ENCODE measurements at places on chromosomes 2 and 18.
A peak's percentile ranks its signal among the peaks of the same experiment; 100 is the strongest.

GRCh38 chr2:136131961-136132824 is 14.2 kb upstream of the CXCR4 start:
- DNase-seq = no peak

DNA sequence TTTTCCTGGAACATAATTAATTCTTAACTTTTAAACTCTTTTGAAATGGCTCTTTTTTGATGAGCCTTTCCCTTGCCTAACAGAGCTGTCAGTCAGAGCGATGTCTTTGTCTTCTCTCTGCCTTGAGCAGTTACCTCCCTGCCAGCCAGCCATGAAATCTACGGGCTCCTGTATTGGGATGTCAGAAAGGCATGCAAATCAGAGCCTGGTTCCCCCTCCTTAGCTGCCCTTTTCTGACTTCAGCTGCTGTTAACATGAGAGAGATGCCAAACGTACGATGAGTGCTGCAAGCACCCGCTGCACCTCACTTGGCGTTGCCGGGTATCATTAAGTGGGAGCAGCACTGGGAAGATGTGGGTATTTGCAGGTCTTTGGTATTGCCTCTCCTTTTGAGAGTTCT is 131.4 kb upstream of the BOD1L2 start:
- peak; percentile 44 for DNase-seq

- no peak for DNase-seq
Observed at GRCh38 chr2:104040771-104041170, 813.1 kb upstream of the POU3F3 start.

DNA sequence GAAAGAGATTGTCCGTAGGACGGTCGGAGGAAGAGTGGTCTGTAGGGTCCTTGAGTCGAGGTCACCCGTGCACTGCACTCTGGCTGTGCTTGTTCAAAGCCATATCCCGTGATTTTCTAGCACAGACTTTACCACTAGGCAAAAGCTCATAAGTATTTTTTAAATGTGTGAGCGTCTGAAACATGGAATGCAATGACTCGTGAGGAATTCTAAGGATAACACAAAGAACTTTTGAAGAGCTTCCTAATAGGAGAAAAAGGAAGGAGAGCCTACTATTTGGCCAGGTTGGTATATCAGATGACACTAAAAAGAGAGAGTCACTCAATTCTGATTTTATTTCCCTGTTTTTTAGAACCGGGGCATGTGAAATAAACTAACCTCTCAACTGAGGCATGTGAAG is 68.3 kb downstream of the CD28 start:
- no peak for DNase-seq

GRCh38 chr2:120524174-120524573 is 178.2 kb downstream of the INHBB start:
- DNase-seq = no peak

DNA sequence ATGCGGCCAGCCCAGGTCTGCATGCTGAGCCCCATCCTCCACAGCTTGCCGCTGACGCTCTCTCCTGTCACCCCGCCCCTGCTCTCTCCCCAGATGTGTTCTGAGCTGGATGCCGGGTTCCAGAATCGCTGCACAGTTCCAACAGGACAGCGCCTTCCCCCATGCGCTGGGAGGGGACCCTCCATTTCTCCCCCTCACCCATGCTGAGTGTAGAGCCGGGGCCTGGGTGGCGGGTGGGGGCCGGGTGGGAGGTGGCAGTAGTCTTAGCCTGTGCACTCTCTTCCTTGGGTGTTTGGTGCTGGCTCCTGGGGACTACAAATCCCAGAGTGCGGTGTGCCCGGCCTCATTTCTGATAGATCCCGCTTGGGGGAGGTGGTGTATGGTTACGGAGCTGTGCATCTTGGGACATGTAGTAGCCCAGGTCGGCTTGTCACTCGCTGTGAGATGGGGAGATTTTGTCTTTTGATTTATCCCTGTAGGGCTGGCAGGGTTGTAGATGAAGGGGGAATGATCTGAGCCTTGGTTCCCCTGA is 6.8 kb downstream of the DNAJB2 start:
- peak; percentile 11 for DNase-seq

- DNase-seq = no peak
Observed at GRCh38 chr2:238852206-238852869, 4.5 kb downstream of the TWIST2 start.

DNA sequence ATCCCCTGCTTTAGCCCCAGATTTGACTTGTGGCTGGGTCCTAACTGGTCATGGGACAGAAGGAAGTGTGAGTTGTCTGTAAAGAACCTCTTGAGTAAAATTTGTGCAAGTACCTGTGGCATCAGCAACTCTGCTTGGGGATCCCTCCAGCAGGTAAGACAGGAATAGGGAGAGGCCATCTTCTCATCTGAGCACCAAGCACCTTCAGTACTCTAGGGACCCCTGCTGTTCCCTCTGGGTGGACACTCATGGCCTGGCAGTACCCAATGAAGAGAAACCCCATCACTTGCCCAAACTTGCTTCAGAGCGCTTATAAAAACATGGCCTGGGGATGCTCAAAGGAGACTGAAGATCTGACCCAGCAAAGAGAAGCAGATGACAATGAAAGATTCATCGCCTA is 297.8 kb downstream of the SP3 start:
- DNase-seq = no peak

- no peak for DNase-seq
Observed at GRCh38 chr18:12904012-12904516, 20.0 kb upstream of the PTPN2 start.

DNA sequence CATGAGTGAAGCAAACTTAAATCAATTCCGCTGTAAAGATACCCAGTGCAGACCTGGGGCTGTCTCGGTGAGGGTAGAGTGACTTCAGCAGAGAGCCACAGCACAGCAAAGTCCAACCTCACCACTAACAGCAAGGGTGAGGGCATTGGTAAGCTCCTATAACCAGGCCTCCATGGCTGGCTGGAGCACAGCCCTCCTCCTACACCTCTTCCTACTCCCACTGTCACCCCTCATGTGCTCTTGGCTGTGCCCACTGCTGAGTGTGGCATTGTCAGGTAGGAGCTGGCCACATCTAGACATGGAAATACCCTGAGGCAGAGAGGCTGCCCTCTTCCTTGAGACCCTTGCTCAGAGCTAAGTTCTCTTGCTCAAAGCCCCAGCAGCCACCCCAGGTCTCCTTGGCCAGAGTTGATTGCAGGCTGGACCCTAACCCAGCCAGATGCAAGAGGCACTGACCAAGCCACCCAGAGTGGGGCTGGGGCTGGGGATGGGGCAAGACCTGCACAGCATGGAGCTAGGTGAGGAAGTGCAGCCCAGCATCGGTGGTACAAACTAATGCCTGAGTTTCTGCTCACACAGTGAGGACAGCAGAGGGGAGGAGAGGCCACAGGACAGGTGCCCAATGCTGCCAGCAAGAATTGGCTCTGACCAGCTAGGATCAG is 77.6 kb upstream of the RAB6C start:
- no peak for DNase-seq

DNA sequence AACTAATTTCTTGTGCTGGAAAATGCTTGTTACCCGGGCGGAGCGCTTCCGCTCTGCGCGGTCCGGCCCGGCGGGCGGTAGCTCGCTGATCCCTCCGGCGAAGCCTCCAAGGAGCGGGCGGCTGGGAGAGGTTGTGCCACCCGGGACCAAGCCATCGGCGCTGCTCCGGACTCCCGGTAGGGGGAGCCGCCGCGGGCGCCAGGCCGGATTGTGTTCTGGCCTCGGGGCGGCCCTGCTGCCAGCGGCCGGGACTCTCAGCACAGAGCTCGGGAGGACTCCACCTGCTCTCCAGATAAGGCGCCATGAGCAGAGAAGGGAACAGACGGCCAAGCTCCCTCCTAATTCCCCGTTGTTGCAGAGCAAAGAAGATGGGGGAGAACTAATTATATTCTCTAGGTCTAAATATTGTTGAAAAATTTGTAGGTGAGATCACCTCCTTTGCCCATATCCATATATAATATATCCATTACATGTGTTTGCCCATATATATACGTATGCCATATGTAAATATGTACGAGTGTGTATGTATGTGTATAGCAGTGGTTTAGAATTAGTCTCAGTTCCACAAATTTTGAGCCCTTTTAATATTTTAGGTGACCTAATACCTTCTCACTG is 13.8 kb upstream of the SATB2 start:
- DNase-seq = peak; percentile 72

DNA sequence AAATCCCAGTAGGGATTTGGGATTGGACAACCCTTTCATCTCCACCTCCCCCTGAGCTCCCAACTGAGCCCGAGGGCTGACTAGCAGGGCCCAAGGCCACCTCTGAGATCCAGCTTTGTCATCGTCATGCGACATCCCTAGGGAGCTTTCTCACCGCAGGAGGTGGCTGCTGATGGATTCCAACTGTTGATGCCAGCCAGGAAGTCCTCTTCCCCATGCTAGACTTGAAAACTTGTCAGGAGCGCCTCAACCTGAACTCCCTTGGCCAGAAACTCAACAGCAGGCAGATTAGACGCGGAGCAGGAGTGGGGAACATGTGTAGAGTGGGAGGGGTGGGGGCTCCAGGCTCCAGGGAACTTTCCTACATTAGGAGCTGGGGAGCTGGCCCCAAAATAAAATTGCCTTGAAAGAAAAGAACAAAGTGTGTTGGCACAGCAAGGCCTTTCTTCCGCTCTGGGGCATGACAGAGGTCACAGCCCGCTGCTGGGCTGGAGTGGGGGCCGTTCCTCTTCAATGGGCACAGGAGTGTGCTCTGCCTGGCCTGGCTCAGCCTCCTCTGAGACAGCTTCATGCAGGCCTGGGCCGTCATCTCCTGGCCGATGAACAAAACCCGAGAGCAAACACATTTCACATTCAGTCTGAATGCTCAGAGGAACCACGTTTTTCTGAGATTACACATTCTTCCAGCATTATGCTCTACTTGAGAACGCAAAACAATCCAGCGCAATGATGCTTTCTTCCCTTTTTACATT is 34.5 kb downstream of the EMILIN2 start:
- DNase-seq = no peak

DNA sequence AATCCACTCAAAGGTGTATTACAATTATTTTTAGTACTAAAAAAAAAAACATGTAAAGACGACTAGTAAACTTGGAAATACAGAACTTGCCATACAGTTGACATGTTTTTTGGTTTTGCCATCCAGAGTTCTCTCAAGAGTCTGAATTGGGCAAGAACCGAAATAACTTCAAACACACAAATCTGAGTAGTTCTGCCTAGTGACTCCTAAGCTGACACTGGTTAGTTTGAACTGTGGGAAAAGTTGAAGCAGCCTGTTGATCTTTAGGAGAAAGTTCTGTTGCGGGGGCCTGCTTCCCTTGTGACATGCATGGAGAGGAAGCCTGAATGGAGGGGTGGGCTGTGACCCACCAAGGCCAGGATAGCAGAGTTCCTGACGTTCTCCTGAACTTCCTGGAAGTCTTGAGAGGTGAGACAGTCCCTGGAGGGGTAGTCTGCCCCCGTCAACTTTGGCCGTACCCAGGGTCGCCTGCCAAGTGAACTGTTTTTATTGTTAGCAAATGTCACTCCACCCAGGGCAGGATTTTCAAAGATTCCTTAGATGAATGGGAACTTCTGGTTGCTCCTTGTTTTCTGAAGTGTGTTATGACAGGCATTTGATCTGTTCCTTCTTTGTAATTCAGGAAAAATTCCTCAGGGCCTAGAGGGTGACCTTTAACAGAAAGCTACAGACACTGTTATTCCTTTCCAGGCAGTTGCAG is 85.6 kb upstream of the SPTBN1 start:
- no peak for DNase-seq

DNA sequence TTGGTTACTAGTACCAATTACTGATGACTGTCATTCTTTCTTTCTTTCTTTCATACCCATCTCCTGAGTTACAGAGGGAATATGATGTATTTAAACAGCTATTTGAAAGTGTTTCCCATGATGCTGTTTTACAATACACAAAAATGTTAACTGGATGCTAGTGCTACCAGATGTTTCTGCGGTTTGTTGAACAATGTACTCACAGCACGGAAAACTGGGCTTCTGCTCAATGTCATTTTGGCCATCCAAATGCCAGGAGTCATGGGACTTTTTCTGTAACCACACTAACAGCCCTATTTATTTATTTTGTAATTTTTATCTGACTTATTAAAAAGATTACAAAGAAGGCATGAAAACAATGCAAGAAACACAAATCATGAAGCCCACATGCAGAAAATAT is 313.8 kb downstream of the RIT2 start:
- DNase-seq = no peak

- DNase-seq = no peak
Observed at GRCh38 chr18:9346775-9347174, 12.2 kb downstream of the TWSG1 start.

DNA sequence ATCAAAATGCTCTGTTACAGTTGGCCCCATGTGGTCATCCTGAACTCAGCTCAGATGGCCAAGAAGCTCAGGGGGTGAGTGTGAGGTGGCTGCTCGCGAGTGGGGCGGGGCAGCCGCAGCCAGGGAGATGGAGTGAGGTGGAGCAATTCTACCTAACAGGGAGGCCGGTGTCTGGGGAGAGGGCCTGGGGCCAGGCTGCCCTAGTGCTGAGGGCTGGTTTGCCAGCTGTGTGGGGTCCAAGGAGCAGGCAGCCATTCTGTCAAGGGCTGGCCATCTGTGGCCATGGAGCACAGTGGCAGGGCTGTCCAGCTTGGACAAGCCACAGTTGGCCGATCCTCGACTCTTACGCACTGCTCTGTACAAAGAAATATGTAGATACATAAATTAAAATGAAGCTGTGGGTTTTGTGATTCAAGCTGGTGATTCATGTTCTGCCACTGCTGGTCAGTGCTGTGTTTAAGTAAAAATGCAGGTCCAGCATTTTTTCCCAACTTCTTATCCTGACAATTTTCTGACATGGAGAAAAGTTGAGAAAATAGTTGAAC is 82.1 kb downstream of the HS6ST1 start:
- no peak for DNase-seq

- no peak for DNase-seq
Observed at GRCh38 chr2:47076586-47077441, 78.3 kb downstream of the STPG4 start.

DNA sequence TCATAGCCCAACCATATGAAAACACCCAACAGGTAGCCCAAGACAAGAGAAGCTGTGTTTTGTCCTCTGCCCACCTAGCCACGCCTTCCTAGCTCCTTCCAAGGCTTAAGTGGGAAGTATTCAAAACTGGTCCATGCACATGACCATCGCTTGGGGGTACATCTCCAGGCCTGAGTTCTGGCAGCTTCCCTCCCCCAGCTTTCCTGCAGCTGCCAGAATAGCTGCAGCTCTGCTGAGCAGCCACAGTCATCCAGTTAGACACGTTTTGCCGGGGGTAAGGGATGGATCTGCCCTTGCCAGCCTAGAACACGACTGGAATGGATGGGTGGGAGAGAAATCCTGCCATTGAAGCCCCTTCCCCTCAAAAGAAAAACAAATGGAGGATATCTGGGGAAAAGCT is 166.8 kb downstream of the NRP2 start:
- DNase-seq = no peak

All from NCI-H524 (cell line).